CMK (cell line): ENCODE measurements at places on chromosomes 6 and 20.
A peak's percentile ranks its signal among the peaks of the same experiment; 100 is the strongest.

- DNase-seq = no peak
These were observed 97.4 kb upstream of the JARID2 start for GRCh38 chr6:15148356-15148946.

DNA sequence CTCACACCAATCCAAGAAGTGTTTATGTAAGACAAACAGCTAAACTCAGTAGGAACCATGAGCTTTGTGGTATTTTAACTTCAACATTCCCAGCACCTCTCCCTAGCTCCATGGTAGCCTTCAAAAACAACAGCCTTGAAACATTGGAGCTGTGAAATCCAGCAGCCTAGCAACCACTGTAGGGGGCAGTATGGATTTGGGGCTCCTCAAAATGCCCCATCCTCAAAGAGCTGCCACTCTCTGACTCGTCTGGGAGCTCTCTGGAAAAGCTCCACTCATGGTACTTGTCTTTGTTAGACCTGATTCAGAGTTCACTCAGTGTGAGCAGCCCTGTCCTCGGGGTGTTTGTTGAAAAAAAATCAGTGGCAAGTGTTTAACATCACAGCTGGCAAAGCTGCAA, 82.9 kb downstream of the KIF6 start:
- DNase-seq = no peak

DNA sequence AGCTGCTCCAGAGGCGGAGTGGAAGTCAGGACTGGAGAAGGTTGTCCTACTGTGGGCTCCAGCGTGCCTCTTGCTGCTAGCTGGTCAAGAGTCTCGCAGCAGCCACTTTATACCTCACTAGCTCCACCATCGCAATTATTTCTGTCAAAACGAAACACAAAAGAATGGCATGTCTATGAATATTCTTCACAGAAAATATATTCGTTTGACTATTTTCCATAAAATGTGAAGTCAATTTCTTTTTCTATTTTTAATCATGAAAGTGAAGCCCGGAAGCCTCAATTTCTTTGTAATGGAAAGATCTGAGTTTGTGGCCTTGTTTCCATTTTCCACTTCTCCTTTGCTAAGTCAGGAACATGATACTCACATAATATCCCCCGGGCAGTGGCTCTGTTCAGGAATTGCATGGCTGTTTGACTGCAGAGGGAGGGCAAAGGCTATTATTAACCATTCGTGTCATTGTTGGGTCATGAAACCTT, 51.7 kb downstream of the DTD1 start:
- DNase-seq = no peak

GRCh38 chr6:127119102-127120022, 891 bp downstream of the RSPO3 start:
- no peak for DNase-seq

GRCh38 chr20:8216375-8217200, 84.5 kb downstream of the PLCB1 start:
- DNase-seq = no peak

DNA sequence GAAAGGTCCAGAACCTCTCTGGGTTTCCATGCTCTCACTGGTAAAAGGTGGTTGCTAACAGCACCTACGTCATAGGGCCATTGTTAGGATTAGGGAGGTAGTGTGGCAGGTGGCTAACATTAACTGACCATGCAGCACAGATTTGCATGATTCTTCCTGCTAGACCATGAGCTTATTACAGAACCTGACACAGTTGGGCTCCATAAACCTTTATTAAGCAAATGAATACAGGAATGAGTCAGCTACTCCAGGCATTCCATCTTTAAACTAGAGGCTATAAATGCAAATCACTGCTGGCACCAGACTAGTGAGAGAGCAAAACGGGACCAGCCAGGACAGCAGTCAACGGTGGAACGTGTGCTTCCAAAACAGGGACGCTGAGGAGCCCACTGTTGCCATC, 440.1 kb downstream of the PTPRT start:
- DNase-seq = no peak

DNA sequence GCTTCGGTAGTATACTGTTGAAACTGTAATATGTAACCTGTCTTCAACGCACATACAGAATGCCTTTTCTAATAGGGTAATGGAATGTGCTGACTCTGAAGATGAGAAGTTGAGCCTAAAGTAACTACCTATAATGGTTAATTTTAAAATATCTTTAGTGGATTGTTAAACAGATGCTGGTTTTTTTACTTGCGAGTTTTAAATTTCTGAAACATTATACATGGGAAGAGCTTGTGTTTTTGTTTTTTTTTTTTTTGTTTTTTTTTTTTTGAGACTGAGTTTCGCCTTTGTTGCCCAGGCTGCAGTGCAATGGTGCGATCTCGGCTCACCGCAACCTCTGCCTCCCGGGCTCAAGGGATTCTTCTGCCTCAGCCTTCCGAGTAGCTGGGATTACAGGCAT, 166.9 kb downstream of the JARID2 start:
- no peak for DNase-seq

- no peak for DNase-seq
These were observed 529.2 kb downstream of the HAO1 start for GRCh38 chr20:7411075-7411474.

- no peak for DNase-seq
These were observed 113.6 kb upstream of the IFNGR1 start for GRCh38 chr6:137332637-137333280.

- no peak for DNase-seq
These were observed 40.6 kb downstream of the DTD1 start for GRCh38 chr20:18628330-18628920.

- no peak for DNase-seq
These were observed 6.4 kb downstream of the EXOC2 start for GRCh38 chr6:686497-686896.

DNA sequence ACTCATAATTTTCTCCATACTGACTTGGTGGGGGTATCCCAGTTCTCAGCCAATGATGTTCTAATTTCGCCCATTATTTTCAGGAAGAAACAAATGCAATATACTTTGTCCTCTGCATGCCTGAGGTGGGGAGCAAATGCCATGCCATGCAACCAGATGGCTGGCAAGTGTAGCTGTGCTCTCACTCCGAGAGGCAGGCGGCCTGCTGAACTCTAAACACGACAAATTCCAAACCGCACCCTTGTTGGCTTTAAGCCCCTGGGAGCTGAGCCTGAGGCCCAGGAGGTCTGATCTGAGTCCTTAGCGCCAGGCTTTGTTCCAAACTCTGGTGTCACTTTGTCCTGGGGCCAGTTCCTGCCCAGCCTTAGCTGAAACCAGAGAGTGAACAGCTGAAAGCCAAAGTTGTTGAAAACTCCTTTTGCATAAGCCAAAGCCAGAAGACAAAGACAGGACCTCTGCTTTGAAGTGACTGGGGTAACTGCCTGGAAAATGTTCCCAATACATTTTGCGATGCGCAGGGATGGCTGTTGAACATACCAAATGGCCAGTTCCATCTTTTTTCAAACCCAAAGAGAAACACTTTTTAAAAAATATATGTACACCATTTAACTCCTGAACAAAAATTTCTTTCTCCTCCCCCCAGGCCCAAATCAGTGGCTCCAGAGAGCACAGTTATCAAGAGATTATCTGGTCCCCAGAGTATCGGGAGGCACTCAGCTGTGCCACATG, 46.2 kb downstream of the TTI1 start:
- no peak for DNase-seq

- DNase-seq = no peak
These were observed 23.0 kb upstream of the IL17A start for GRCh38 chr6:52162940-52163908.

- no peak for DNase-seq
These were observed 107.2 kb upstream of the SASH1 start for GRCh38 chr6:148235446-148235845.

DNA sequence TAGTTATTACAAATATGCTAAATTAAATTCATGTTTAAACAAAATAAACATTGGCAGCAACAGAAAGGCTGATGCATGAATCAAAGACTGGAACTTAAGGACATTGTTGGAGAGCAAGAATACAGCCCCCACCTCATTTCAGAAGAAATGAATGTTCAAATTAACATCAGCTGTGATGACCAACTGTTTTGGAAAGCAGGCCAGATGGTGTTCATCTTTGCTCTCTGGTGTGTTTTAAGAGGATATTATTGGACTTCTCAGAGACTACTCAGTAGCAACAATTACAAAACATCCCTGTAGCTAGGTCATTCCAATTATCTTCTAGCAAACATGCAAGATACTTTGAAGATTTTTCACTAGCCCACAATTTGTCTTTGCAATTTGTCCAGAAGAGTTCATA, 118.6 kb upstream of the DOK5 start:
- no peak for DNase-seq

DNA sequence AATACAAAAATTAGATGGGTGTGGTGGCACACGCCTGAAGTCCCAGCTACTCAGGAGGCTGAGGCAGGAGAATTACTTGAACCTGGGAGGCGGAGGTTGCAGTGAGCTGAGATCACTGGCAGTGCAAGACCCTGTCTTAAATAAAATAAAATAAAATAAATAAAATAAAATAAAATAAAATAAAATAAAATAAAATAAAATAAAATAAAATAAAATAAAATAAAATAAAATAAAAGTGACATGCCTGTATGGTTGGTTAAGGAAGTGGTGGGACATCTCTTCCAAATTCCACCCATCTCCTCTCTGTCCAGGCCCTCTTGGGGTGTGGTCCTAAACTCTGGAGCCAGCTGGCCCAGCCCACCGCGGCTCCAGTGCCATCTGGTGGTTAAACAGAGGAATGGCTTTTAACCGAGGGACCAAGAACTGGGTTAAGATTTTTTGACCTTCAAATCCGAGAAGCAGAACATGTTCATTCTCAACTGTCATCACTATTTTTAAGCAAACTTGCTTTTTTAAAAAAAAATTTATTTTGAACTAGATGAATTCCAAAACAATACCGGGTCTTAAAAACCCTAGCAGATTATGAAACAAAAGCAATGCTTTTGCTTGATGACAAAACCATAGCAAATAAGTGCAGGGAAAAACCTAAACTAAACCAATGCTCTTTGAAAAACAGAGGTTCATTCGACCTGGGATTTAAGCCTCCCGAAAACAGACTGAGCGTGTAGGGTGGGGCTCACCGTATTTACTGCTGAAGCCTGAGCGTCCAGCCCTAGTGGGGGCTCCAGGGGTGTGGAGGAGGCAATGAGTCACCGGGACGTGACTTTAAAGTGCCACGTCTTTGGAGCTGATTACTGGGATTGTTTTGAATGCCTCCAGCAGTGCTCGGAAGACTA, 68.8 kb downstream of the CDC5L start:
- DNase-seq = peak; percentile 22

DNA sequence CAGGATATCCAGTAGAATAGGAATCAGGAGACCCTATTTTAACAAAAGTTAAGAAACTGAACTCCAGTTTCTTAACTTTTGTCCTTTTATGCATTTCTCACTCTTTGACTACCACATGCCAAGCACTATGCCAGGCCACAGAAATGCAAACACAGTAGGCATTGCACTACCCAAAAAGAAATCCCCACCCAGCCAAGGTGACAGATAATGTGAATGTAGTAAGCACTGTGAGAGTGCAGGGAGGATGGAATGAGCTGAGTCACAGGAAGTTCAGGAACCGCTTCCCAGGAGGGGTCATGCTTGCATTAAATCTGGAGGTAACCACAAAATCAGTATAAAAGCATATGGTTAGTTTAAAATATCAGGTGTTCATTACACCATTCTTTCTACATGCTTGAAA, 20.1 kb upstream of the FAM83C start:
- DNase-seq = no peak

- DNase-seq = no peak
These were observed 3.5 kb downstream of the NDUFAF5 start for GRCh38 chr20:13788167-13788834.

- DNase-seq = no peak
These were observed 49.2 kb downstream of the RPP21 start for GRCh38 chr6:30394139-30394538.

DNA sequence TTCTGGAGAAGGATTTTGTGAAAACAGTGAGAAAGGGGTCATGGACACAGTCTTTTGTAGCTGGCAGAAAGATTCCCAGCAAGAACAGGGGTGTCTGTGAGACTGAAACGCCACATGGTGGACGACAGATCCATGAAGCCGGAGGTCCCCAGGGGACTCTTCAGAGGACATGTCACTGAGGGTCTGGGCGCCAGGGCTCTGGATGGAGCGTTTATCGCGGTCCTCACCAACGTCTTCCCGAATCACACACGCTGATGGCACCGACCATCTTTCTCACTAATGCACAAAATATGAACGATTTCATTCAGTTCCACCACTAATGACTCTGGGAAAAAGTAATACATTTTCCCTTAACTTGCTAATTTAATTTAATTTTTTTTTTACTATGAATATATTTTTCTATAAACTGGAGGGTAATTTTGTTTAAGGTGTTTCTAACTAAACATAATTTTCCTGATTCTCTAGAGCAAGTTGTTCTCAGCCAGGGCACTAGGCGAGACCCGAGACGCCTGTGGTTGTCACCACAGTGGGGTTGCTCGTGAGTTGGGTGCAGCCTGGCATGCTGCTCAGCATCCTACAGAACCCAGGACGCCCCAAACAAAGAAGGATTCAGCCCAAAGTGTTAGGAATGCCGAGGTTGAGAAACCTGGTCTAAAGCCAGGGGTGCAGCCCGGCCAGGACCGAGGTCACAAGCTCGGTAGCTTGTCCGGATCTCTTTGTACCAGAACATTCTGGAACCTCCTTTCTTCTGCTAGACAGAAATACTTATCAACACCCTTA, 306.2 kb downstream of the TAF4 start:
- DNase-seq = no peak

GRCh38 chr6:39653612-39654011, 71.6 kb downstream of the KIF6 start:
- no peak for DNase-seq

DNA sequence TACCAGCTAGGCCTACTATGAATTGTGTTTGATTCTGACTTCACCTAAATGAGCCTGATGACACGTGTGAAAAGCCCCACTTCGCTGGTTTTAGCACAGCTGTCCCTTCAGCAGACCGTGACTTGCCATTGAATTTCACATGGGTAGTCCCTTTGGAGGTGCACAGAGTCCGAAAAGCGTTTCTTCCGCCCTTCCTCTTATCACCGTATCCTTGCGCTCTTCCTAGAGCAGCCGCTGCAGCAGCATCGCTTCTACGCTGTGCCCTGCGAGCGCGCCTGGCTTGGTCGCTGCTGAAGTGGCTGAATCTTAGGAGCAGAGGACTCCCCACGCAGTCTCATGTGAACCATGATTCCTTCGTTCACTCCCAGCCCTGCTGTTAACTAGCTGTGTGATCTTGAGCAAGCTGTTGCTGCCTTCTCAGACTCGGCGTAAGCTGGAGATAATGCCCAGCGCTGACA, 127.0 kb downstream of the PACRG start:
- DNase-seq = no peak
